Suppressor macrophage treated with lipopolysaccharide for 1 hour (primary cell): ENCODE measurements at places on chromosomes 3 and 15.
A peak's percentile ranks its signal among the peaks of the same experiment; 100 is the strongest.

DNA sequence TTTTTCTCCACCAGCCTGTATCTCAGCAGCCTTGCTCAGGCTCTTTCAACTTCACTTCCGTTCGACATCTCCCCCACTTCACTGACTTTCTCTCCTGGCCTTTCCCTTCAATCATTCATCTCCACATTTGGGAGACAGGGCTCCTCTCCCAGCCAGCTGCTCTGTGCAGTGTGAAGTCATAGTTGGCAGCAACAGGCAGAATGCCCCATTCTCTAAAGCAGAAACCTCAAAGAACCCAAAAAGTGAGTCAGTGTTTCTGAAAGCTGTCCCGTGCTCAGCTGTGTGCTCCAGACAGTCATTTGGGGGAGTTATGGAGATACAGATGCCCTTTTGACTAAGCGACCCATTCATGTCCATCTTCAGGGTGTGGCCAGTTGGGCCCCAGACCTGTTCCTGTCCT is 54.3 kb downstream of the NTRK3 start:
- no peak for DNase-seq

GRCh38 chr15:38304481-38304880 is 51.8 kb downstream of the SPRED1 start:
- no peak for DNase-seq

GRCh38 chr3:178669022-178669601 is 132.9 kb downstream of the KCNMB2 start:
- no peak for DNase-seq

- peak; percentile 69 for DNase-seq
These were observed 9.8 kb upstream of the RUVBL1 start for GRCh38 chr3:128133273-128133883.

- peak; percentile 10 for DNase-seq
These were observed 21.0 kb upstream of the MOBP start for GRCh38 chr3:39446444-39446843.

DNA sequence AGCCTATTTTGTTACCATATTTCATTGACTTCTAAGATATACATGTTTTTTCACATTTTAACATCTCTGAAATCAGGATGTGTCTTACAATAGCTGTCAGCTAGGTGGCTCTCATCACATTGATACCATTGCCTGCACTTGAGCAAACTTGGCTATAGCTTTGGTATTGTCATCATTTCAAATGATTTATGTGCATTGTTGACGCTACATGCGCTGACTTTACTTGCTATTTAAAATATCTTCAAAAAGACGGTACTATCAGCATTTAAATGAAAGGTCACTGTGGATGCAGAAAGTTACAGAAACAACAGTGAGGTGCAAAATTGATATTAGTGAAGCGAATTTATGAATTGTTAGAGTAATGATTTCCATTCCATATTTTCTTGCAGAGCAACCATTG is 54.0 kb upstream of the ABHD2 start:
- DNase-seq = no peak

- DNase-seq = peak; percentile 29
These were observed 31.1 kb downstream of the CYP19A1 start for GRCh38 chr15:51307325-51307724.

GRCh38 chr15:67100801-67101581 is 35.6 kb downstream of the SMAD3 start:
- DNase-seq = peak; percentile 54

- no peak for DNase-seq
These were observed 129.7 kb upstream of the CDIN1 start for GRCh38 chr15:36449662-36450145.

DNA sequence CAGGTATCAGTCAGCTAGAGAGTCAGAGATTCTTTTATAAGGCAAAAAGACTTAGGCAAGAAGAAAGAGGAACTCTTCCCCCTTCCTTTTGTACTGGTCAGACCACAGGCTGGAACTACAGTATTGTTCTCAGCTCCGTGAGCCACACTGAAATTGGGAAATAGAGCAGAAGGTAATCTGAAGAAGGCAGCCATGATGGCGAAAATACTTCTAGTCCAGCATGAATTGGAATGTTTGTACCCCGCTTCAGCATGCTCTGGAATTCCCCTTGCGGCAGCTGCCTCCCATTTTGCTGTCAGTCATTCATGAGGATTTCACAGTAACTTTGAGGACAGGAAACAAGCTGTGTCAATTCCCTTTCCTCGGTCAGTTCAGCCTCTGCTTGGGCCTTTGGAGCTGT is 96.2 kb downstream of the CORO2B start:
- DNase-seq = peak; percentile 82

GRCh38 chr15:28919679-28920655 is 34.2 kb downstream of the APBA2 start:
- DNase-seq = no peak

DNA sequence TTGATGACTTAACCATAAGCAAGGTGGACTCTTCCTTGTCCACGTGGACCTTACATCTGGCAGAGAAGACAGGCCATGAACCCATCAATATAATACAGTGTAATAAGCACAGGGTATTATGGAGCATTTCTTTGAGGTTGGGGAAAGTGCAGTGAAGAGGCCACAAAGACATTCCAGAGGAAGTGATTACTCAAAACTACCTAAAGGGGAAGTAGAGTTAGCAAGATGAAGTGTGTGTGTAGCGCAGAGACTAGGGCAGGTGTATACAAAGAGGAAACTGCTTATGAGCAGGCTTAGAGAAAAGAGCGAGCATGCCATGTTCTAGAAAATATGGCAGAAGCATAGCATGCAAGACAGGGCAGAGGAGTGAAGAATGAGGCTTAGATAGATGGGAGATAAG is 17.9 kb downstream of the CP start:
- DNase-seq = peak; percentile 21

DNA sequence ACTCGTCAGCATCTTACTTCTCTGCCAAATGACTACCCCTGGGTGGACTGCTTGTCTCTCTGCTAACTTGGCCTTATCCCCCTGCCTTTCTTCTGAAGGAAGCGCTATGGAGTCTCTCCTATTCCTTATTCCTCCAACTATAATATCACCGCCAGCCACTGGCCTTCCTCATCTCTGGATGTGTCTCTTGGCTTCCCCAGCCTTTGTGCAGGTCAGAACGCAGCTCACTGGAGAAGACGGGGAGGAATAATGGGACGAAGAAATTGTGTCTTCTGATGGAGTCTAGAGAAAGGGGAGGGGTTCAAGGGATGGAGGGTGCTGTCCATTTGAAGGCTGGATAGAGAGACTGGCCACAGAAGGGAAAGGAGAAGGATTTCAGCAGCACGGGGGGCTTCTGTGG is 16.9 kb downstream of the ITGA11 start:
- DNase-seq = no peak

- no peak for DNase-seq
These were observed 74.2 kb downstream of the TM4SF4 start for GRCh38 chr3:149548669-149549065.
